ENCODE measurements at places on chromosomes 4 and X.

- DNase-seq, result no peak
These were observed 78.7 kb downstream of the LNX1 start for GRCh38 chr4:53512608-53513007.

GRCh38 chrX:41655631-41656030 is 33.1 kb upstream of the GPR34 start:
- no peak for DNase-seq

DNA sequence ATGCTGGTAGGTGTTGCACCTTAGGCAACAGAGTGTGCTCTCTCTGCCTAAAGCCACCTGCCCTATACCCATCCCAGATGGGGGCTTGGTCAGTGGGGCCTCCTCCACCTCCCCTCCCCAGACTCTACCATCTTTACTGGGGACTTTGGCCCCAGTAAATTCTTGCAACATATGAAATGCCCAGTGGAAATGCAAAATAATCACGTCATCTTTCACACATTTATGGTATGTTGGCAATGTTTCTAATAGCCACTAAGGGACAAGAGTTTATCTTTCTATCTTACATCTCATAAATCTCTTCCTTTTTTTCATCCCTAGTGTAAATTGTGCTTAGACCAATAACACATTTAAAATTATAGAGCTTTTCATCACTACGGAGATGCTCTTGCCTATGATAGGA is 103.0 kb upstream of the MAML3 start:
- no peak for DNase-seq

- no peak for DNase-seq
These were observed 17.6 kb upstream of the CC2D2A start for GRCh38 chr4:15451866-15452765.

GRCh38 chr4:137510557-137511265 is 21.6 kb downstream of the PCDH18 start:
- no peak for DNase-seq

DNA sequence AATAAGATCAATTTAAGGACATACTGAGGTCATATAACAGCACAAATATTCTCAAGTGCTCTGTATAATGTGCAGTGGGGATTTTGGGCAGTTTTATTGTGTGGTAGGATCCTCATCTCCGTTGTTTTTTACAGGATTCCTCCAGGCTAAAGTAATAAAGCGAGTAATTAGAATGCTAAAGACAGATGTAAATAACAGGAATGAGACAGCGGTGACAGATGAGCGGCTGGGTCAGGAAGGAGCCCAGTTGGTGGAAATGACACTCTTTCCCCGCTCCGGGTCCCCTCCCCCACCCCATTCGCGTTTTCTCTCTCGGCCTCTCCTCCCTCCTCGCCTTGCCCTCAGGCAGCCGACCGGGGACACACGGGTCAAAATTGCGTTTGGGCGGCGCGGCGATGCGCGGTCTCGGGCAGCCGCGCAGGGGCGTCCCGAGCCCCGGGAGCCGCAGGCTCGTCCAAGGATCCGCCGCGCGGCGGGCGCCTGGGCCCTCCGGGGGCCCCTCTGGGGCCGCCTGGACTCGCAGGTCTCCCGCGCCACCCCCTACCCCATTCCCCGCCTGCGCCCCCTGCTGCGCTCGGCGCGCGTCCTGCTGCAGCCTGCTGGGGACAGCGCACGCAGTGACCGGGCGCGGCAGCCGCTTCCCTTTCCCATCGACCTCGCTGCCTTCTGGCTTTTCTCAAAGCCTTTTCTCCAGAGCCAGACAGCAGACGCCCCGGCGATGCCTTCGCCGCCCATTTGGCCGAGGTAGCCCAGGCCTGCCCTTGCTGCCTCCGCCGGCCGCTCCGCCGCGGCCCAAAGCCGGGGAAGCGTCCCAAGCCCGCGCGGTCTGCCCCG is 16.2 kb downstream of the POU4F2 start:
- DNase-seq, result peak; percentile 61
